SK-MEL-5 (cell line): ENCODE measurements at places on chromosomes 1 and 21. TPM values are rescaled to one million over a fixed set of nuclear protein-coding genes. Genes with fewer than 3 reads are reported as not detected.

DNA sequence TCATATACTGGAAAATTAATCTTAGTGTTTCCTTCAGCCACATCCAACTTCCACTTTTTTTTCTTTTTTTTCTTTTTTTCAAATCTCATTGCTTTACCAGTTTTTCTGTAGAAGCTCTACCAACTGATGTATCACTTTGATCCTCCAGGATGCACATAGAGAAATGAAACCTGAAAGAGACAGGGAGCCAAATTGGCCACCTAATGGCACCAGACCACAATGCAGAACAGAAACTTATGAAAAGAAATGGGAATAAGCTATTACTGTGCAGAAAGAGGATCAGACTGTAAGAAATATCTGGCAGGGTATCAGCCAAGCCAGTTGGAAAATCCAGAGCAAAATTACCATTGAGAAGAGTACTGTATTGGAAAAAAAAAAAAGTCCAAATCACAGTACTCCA is 1514.2 kb downstream of the MRPL39 start:
- no peak for DNase-seq

CPTP gene
- 19.6 and 22.2 TPM in 2 replicates for total RNA-seq

DNA sequence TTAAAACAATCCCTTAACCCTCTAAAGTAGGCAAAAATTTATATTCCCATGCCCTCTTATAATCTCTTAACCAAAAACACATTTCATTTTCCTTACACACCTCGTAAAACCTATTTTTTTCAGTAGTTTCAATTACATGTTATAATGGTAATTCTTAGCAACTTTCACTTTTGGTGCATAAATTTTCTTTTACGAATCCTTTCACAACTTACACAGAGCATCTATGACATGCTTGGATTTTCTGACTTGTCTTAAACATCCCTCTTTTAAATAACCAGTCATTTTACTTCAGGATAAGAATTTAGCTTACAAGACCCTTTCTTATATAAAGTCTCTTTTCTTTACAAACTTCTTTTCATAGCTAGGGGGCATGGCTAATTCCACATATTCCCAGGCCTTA is 8.9 kb upstream of the MRPL55 start:
- DNase-seq, result no peak

DNA sequence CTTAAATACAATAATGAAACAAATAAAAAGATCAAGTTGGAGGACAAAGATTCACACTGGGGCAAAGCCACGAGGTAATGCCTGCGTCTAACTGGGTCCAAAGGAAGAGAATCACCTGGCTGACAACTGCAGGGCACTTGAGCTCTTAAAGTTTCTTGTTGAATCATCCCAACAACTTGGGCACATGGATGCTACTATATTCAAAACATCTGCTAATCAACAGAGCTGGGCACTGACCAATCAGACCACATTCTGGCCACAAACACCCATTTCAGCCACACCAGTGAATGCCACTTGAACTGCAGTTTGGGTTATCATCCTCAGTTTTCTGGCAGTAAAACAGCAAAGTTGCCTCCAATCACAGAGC is 51.0 kb downstream of the ABCA4 start:
- no peak for DNase-seq

GPA33 gene
- total RNA-seq, result not detected in 2 replicates

TSPAN2 gene
- not detected in 2 replicates for total RNA-seq

GRCh38 chr1:240985081-240985480 is 371.9 kb downstream of the RGS7 start:
- no peak for DNase-seq

- no peak for DNase-seq
Observed at GRCh38 chr1:164716992-164717703, 158.2 kb downstream of the PBX1 start.
